Stimulated activated CD4-positive, alpha-beta T cell treated with anti-CD3 and anti-CD28 coated beads, Interleukin-1b, Interleukin-23, amount 100 ng/mL, for 1 hour (primary cell): ENCODE measurements at places on chromosomes 11 and 22.

DNA sequence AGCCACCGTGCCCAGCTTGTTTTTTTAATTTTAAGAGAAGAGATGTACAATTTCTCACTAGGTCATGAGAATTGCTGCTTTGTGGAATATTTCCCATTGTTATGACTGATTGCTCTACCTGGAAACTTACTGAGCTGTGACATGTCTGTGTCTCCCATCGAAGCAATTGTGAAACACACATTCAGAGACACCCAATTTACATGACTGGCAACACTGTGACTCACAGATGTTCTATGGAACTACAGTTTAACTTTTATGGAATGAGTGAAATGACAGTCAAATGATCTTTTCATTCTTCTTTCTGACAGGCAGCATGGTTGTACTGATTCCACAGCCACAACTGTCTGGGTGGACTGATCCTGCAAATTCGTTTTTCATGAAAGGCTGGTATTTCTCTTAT, 32.3 kb downstream of the ELF5 start:
- DNase-seq, result no peak

DNA sequence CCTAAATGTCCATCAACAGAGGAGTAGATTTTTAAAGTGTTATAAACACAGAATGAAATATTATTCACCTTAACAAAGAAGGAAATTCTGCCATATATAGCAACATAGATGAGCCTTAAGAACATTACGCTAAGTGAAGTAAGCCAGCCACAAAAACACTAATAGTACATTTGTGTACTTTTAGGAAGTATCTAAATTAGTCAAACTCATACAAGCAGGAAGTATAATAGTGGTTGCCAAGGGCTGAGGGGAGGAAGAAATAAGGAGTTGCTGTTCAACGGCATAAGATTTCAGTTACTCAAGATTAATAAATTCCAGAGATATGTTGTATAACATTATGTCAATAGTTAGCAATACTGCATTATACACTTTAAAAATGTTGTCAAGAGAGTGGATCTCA, 181.7 kb upstream of the ZC3H12C start:
- no peak for DNase-seq

DNA sequence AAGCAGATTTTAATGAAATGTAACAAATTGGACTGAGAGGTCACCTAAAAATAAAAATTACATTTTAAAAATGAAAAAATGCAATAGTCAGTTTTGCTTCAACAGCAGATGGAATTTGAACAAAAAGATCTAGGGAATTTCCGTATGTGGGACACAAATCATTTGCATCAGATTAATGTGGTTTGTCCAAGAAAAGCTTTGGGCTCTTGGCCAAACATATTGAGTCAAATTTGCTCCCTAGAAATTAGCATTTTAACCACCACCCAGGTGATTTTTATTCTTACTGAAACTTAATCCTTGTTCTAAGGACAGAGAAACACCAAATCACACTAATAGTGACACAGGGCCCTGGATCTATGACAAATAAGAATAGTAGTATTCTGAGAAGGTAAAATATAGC, 1477.8 kb downstream of the FAM181B start:
- DNase-seq, result no peak

- DNase-seq, result no peak
Observed at GRCh38 chr11:78615724-78616123, 41.1 kb upstream of the NARS2 start.

- no peak for DNase-seq
Observed at GRCh38 chr11:110200836-110201235, 95.6 kb downstream of the RDX start.

GRCh38 chr11:34330653-34331052, 27.2 kb downstream of the ABTB2 start:
- DNase-seq, result no peak

GRCh38 chr11:116963813-116964212, 126.4 kb upstream of the APOA1 start:
- DNase-seq, result no peak

GRCh38 chr11:6622261-6623171, 3.3 kb upstream of the TPP1 start:
- no peak for DNase-seq

DNA sequence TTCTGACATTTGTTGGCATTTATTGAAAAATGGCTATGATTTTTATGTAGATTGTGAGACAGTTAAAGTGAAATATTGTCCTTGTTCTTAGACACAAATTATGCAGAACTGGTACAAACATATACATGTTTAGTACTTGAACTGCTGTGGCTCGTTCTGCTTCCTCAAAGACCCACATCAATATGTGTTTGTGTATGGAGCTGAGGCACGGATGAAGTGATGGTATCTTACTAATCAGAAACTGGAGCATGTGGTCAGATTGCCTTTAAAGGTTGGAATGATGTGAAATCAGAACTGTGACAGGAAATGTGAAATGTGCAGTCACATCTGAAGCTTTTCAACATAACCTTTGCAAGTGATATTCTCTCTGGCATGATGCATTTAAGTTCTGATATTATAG, 130.4 kb downstream of the NAV2 start:
- DNase-seq, result no peak

DNA sequence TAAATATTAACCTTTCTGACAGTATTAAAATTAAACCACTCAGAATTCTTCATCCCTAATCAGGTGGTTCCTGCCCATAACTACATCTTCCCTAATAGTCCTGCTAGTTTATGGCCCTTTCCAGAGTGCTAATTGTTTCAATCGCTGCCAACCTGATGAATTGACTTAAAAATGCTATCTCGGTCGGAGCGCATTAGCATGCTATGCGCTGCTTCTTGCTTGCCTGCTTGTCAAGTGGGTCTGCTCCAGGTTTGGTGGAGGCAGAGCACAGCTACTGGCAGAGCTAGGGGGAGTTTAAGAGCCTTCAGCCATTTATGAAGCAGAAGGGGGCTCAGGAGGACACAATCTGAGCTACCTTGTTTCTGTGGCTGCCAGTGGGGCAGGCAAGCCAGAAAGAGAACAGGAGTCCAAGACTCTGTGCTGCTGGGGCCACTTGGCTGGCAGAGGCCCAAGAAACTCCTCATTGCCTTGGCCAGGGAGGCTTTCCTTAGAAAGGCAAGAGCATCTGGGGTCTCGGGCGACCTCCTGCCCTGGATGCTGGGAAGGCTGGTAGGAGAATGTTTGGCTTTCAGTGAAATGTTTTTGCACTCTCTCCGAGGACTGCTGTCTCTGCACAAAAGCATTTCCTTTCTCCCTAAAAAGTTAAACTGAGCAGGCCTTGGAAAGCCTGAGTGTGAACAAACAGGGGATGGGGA, 62.1 kb upstream of the PHOX2A start:
- no peak for DNase-seq

- DNase-seq, result no peak
Observed at GRCh38 chr22:20206709-20207215, 55.9 kb upstream of the CCDC188 start.

DNA sequence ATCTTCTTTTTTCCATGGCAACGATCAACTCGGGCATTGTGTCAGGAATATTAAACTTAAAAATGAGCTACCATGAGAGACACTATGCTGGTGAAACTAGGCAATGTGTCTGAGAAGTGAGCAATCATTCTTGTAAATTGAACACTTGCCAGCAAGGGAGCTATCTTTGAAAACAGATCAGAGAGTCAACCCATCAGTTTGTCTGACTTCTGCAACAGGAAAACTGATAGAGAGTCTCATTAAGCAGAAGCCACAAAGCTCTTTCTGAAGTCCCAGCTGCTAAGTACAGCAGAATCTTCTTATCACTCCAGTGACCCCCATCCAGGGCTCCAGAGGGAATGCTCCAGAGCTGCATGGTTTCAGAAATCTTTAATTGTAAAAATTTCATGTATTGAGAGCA, 114.7 kb downstream of the MSANTD4 start:
- no peak for DNase-seq

DNA sequence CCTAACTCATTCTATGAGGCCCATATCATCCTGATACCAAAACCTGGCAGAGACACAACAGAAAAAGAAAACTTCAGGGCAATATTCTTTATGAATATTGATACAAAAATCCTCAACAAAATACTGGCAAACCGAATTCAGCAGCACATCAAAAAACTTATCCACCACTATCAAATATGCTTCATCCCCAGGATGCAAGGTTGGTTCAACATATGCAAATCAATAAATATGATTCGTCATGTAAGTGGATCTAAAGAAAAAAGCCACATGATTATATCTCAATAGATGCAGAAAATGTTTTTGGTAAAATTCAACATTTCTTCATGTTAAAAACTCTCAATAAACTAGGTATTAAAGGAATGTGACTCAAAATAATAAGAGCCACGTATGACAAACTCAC, 40.9 kb downstream of the JRKL start:
- DNase-seq, result no peak

DNA sequence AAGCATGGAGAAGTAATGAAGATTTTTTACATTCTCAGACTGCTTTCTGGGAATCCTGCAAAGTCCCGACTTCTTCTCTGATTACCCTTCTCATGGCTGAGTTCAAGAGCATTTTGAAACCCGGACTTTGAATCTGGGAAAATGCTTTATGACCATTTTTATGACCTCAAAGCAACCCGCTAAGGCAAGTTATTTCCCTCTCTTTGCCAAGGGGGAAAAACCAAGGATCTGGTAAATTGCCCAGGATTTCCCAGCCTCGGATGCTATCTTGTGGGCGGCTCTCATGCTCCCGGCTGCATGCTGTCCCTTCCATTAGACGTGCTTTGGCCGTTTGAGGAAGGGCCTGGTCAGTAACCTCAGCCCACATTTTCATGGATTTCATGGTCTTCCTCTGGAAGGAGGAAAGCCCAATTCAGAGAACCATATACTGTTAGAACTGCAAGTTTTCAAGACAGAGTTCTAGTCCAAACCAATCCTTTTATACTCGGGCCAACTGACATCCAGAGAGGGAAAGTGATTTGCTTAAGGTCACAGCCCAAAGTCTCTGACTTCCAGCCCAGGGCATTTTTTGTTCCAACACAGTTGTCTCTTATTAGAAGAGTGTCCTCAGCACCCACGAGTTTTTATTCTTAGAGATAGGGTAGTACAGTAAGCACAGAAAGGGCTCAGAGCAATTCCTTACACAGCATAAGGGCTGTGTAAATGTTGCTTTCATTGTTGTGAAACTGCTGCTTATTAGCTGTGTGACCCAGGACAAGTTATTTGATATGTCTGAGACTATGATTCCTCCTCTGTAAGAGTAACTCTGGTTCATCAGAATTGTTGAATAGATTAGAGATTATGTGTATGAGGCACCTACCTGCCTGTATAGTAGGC, 77.4 kb downstream of the NAV2 start:
- DNase-seq, result no peak

DNA sequence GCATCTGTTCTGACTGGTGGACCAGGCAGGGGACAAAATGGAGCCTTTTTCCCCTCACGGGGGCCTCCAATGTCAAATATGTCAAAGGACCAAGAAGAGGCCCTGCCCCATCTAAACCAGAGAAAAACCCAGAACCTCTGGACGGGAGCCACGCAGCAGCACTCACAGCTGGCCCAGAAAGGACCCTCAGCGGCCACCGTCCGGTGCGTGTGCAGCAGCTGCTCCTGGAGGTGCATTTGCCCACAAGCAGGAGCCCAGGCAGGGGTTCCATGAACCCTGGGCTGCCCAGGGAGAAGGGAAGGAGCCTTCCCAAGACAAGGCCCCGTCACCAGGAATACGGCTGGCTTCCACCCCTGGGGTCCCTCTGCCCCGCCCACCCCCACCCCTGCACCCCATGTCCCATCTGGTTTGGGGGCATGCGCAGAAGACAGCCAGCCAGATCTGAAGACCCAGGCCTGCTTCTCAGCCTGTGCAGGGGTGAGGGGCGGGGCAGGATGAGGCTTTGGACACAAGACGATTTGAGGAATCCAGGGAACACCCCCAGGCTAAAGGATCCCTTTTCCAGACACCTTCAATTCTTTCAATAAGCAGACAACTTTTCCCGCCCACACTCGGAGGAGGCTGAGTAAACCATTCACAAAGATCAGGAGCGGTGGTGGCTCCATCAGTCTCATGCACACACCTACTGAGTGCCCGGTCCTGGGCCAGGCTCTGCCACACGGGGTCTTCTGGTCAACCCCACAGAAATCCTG, 423.1 kb downstream of the SHANK2 start:
- DNase-seq, result no peak

GRCh38 chr22:39147335-39148025, 5.0 kb downstream of the CBX7 start:
- no peak for DNase-seq

DNA sequence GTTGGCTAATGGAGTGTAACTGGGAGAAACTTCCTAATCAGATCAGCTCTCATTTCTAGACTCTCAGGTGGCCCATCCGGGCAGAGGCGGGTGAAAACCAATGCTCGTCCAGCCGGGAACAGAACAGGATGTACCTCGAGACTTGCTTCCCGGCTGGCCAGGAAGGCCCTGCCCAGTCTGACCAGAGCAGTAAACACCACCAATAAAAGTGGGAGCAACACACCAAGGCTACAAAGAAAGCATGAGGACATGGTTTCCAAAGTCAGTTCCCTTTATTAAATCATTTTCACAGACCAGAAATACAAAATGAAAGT, 940 bp upstream of the TNKS1BP1 start:
- DNase-seq, result no peak

DNA sequence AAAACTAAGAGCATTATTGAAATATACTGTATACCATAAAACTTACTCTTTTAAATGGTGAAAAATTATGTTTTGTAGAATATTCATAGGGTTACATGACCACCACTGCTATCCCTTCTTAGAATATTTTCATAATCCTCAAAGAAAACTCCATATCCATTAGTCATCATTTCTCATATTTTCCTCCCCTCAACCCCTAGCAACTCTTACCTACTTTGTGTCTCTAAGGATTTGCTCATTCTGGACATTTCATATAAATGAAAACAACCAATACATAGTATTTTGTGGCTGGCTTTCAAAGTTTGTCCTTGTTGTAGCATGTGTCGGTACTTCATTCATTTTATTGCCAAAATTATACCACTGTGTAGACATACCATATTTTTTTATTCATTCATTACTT, 863.8 kb downstream of the KCNA4 start:
- no peak for DNase-seq

GRCh38 chr11:90601261-90601660, 378.4 kb upstream of the CHORDC1 start:
- DNase-seq, result no peak

DNA sequence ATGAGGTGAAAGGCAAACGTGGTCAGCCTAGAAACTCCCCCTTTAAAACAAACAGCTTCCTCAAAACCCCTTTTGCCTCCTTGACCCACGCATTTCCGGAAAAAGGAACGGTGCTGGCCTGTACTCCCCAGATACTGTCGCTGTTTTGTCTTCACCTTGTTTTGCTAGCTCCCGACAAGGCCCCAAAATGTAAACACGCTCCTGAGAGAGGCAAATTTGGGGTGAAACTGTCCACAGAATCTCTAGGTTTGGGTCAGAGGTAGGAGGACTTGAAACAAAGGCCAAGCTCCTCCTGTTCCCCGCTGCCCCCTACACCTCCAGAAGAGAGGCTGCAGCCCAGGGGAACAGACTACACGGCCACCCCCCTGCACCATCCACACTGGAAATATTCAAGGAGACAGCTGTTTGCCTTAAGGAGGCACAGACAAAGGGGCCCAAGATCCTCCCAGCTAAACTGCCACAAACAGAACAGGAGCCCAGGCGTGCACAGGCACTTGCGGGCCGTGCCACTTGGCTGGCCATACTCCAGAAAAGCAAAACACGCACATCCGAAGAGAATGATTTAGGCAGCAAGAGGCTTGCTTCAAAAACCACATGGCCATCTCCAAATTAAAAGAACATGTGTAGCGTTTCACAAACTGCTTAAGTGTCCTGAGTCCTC, 160.5 kb upstream of the GRK3 start:
- no peak for DNase-seq

- DNase-seq, result no peak
Observed at GRCh38 chr11:5923427-5923776, 18.6 kb upstream of the OR56A3 start.

GRCh38 chr22:37346505-37346895, 64.2 kb downstream of the CYTH4 start:
- DNase-seq, result no peak
